ENCODE measurements at places on chromosomes 1 and 21.

DNA sequence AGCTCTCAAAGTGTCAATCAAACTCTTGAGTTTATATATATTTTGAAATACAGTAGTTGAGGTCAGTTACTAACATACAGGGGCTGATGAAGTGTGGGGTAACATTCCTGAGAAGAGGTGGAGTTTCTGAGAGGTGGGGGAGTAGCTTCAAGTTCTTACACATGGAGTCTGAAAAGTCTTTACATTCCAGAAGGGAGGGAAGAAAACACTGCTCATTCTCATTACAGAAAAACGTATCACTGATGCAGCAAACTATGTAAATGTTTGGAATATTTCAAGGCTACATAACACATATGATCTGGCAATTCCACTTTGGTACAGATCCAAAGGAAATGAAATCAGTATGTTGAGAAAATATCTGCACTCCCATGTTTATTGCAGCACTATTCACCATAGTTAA, 1065.8 kb upstream of the B3GALT2 start:
- no peak for DNase-seq

- DNase-seq = no peak
Measured at GRCh38 chr1:100141192-100141591, 8.2 kb downstream of the TRMT13 start.

GRCh38 chr1:56808410-56808809, 10.8 kb downstream of the FYB2 start:
- no peak for DNase-seq

DNA sequence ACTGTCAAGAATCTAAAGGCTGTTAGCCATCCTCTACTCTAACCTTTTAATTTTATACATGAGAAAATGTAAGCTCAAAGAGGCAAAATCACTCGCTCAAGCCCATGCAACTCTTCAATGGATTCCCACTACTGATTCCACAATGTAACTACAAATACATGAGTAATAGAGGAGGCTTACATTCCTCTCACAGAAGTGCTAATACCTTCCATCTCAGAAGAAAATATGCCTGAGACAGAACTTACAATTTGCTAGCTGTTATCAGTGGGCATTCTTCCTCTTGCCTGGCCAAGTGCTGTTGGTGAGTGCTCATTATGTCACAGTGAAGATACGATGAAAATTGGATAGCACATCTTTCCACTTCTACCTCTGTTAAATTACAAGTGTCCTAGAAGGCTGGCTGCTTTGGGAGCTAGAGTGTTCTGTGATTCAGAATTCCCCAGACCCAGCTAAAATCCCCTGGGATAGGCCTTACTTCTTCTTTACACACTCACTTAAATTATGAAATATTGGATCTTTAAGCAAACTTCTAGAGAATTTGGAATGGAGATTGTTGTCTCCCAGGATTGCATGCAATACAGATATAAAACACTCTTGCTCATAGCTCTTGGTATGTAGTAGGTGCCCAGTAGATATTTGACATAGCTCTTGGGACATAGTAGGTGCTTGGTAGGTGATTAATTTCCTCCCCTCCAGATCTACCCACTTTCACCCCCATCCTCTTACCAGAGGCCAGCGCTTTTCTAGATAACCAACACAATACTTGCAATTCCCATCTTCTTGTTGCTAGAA, 24.1 kb downstream of the BCL9 start:
- no peak for DNase-seq

- DNase-seq = no peak
Measured at GRCh38 chr21:42043201-42043895, 27.8 kb upstream of the UMODL1 start.

DNA sequence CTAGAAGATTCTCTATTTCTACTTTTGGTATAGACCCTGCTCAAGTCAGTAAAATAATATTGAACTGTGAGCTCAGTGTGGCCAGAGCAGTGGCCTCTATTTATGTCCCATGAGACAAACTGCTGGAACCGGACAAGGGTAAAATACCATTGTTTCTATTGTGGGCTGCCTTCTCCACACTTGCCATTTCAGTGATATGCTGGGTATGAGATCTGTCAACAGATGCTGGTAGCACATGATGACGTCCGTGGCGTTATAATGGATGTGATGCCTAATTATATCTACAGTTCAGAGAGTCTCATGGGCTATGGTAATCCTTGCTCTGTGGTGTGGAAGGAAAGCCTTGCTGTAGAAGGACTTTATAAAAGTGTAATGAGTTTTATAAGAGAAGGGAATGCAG, 2.4 kb downstream of the ACTN2 start:
- no peak for DNase-seq

DNA sequence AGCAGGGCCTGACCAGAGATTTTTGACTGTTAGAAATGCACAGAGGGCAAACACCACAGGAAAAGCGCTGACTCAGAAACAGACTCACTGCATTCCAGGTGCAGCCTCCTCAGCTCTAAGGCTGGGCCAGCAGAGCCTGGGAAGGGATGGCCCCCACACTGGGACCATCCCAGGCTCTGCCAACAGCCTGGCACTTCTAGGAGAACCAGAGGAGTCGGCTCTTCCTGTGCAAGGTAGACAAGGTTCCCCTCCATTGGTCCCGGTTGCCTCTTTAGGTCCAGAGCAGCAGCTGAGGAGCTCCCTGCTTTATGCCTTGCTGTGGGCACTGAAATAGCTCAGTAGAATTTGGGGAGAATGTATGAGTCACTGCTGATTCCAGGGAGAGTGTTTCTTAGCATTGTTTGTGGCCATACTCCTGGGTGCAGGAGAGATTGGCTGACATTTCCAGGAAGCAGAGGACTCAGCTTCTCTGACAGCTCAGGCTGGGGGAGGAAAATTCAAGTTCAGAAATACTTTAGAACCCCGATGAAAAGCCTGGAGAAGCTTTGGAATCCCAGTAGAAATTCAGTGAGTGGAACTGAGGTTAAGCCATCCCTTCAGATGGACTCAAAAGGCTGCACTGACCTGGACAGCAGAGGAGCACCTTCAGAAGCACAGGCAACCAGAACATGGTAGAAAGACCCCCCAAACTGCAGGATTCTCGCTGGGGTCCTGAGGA, 19.7 kb downstream of the PRAMEF1 start:
- no peak for DNase-seq

Measured in NB4 (cell line).